ENCODE measurements at places on chromosomes 2 and 18.

DNA sequence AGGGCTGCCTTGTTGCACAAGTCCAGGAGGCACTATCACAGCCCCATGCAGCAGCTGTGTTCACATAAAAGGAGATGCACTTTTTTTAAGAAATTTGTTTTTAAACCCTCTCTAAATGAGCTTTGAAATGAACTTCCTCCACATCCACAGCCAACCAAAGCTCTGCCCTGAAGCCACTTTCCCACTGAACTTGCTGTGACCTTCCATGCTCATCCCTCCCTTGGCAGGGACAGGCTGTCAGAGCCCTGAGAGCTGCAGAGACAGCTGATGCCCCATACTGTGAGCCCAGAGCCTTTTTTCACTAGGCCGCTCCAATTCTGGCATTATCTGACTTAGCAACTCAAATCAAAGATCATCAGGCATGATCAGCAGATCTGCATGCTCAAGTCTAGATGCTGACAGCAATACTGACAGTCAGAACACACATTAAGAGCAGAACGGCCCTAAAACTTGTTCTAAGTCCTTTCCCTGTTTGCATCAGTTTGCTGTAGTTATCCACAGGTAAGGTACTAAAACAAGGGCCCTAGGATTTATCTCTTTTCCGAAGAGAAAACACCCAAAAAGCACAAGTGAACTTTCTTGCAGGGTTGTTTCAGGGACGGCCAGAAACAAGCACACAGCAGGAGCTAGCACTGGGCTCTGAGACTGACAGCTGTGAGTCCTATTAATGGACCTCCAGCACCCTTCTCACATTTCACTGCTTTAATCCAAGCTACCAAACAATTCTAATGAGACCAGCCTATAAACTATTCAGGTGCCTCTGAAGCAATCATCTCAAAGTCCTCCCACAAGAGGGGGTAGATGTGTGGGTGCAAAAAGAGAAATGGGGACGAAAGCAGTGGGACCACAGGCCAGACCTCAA, 34.9 kb downstream of the RNU4ATAC start:
- no peak for DNase-seq

- DNase-seq: no peak
Observed at GRCh38 chr2:58064086-58064485, 17.5 kb downstream of the VRK2 start.

- no peak for DNase-seq
Observed at GRCh38 chr2:189880429-189880828, 96.2 kb downstream of the PMS1 start.

GRCh38 chr2:27772804-27773203, 1.3 kb downstream of the MRPL33 start:
- DNase-seq: no peak

GRCh38 chr2:25756536-25756935, 83.2 kb upstream of the DTNB start:
- DNase-seq: no peak

DNA sequence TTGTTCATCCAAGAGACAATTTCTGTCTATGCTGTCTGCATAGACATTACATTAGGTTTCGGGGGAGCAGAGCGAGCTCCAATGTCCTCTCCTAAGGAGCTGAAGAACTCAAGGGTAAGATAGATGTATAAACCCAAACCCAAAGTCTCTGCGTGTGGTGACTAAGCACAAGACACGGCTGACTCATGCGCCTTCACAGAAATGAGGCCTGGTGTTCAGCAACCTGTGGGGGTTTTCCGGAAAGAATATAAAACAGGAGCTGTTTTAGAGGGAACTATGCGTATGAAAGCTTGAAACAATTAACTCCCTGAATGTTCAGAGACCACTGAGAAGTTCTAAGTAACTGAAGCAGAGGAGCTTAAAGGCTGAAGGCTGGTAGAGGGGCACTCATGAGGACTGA, 154.7 kb downstream of the SOX11 start:
- no peak for DNase-seq

DNA sequence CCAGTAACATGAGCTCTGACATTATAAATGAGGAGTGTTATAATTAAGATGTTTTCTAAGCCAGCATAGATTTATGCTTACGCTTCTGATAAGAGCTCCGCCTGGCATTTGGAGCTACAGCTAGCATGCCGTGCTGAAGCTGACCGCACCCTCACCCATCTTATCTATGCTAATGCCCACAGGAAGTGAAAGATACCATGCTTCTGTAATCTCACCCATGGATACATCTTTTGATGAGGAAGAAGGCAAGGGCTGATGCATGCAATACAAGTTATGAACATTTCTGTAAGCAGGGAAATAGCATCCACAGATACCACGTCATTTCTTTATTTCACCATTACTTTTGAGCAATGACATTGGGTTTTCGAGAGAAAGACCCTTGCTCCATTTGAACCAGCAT, 82.3 kb downstream of the ARL4C start:
- no peak for DNase-seq

- no peak for DNase-seq
Observed at GRCh38 chr18:59039449-59039848, 100.2 kb upstream of the SEC11C start.

- DNase-seq: no peak
Observed at GRCh38 chr2:49616800-49617199, 462.5 kb upstream of the FSHR start.

- DNase-seq: peak; percentile 62
Observed at GRCh38 chr18:22930089-22930713, 2.9 kb upstream of the RBBP8 start.

DNA sequence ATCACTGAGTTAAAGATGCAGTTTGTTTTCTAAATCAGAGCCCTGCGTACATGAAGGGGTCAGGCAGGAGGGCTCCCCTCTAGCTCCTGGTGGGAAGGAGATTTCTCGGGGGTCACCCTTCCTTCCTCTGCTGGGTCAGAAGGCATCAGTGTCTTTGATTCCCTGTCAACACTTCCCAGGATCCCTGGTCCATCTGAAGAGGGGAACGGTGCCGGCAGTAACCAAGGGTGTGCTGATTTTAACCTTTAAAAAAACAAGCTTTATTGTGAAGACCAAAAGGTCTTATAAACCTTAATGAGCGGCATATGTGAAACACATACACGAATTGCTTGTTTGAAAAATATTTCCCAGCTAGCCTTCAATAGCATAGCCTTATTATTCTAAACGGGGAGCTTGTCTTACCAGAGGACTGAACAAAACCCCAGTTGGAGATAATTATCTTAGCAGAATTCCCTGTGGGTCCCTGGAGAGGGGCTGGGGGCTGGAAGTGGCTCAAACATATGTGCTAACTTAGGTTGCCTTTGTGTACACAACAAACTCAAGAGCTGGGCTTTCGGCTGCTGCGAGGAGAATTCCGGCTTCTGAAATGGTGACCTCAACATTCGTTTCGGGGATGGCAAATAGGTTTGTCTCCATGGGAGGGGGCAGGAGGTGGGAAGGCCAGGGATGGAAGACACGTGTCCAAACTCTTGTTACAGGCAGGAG, 114.9 kb upstream of the MYCN start:
- no peak for DNase-seq

GRCh38 chr2:69466728-69467127, 29.5 kb upstream of the NFU1 start:
- DNase-seq: no peak

DNA sequence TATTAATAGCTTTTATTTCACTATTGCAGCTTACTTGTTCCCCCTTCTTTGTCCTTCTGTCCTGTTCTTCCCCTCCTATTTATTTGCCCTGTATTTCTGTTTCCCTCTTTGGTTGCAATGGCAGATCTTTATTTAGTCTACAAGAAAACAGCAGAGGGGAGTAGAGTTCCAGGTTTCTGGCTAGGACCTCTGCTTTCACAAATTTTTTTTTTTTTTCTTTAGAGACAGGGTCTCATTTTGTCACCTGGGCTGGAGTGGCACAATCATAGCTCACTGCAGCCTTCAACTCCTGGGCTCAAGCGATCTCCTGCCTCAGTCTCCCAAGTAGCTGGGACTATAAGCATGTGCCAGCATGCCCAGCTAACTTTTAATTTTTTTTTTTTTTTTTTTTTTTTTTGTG, 188.1 kb upstream of the SPRED2 start:
- no peak for DNase-seq

GRCh38 chr2:41933046-41933420, 114.8 kb upstream of the PKDCC start:
- no peak for DNase-seq

GRCh38 chr2:38178556-38179419, 102.8 kb upstream of the CYP1B1 start:
- no peak for DNase-seq

DNA sequence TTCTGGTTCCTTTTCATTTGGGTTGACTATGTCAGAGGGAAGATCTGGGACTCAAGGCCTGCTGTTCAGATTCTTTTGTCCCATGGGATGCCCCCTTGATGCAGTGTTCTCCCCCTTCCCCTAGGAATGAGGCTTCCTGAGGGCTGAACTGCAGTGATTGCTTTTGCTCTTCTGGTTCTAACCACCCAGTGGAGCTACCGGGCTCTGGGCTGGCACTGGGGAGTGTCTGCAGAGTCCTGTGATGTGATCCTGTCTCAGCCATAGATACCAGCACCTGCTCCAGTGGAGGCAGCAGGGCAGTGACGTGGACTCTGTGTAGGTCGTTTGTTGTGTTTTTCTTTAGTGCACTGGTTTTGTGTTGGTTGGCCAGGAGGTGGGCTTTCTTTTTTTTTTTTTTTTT, 32.1 kb upstream of the RHOB start:
- no peak for DNase-seq

- no peak for DNase-seq
Observed at GRCh38 chr2:233676046-233676445, 4.3 kb downstream of the UGT1A9 start.

DNA sequence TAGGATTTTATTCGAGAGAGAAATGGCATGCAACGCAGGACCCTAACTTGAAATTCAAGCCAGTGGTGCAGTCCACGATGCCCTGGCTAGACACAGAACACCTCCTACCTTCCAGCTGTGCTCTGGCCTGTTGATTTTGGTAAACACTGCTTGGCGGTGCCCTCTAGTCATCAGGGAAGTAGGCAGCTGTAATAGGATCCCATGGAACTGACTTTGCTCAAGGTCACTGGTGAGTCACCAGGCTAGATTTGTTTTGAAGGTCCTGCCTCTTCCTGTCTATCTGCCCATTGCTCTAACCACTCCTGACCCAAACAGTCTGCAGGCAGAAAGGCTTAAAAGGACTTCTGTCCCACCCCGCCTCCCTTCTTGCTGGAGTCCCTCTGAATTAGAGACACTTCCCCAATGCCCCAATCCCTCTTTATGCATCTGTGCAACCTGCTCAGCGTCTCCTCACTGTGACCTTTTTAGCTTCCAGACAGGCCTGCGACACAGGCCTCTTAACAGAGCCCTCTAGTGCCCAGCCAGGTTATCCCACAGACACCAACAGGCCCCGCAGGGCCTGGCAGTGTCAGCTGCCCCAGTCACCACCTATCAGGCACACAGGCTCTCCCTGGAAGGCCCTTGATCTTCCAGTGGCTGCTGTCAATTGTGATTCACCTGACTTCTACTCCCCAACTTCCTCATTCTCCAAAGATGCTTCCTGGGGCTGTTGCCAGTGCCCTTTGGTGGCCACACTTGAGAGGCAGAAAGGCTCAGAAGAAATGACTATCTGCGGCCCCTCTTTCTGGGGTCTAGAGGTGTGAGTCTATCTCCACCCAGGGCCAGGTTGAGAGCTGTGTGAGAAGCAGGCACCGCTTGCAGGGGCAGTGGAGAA, 5.2 kb downstream of the TMEM127 start:
- no peak for DNase-seq

GRCh38 chr2:205617905-205618304, 64.4 kb upstream of the NRP2 start:
- DNase-seq: no peak

DNA sequence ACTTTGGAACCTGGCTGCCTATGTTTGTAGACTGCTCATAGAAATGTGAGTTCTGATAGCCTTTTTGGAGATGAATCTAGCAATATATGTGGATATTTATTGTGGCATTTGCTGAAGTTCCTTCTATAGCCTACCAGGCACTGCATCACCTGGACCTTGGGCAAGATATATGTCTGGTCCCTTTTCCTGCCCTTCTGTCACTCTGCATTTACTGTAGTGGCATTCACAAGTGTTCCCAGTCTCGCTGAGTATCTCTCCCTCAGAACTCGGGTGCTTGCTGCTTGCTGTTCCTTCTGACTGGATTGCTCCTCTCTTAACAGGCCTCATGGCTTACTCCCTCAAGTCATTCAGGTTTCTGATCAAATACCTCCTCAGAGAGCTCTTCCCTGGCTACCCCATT, 145.0 kb downstream of the UBE2E3 start:
- no peak for DNase-seq

DNA sequence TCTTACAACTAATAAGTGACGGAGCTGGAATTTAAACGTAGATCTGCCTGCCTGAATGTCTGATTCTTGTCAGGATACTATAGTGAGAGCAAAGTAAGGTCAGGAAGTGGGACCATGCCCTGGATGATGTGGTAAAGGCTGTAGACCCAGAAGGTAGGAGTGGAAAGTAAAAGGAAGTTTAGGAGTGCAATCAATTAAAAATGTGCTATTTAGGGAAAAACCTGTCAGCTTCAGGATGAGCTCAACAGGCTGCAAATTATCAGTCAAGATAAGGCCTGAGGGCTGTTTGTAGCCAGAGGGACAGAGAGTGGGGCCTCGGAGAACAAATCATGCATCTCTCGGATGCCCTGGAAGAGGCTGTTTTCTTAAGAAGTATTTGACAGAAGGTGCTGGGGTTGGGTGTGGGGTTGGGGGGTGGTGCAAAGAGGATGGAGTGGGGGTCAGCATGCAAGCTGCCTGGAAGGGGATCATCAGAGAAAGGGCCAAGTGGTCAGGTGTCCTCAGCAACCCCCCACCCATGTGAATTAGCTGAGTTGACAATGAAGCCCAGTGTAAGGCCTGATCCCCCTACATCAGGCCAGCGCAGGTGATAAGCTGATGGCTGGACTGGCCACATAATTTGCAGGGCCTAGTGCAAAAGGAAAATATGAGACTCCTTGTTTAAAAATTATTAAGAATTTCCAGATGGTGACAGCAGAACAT, 53.2 kb upstream of the MAPRE3 start:
- DNase-seq: no peak

- DNase-seq: no peak
Observed at GRCh38 chr2:39218391-39218790, 25.4 kb downstream of the CDKL4 start.

DNA sequence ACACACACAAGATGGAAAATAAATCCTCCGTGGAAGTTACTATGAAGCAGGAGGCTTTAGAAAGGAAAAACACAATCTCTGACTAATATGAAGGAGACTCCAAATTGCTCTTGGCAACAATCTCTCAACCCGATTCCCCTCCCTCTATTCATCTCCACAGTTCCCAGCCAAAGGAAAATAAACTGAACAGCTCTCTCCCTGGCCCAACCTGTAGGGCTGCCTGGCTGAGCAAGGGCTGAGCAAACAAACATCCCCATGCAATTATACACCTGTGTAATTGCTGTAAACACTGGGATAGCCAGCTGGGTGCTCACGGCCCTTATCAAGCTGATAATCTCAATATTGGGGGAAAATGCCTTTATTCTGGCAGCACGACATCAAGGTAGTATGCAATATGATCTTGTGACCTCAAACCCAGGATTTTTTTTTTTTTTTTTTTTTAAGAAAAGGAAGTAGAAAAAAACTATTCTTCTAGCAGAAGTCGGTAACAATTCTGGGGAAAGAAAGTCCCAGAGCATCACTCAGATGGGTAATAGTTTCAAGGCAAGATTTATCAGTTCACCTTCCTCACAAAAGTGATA, 203.3 kb upstream of the SMAD2 start:
- DNase-seq: no peak

- DNase-seq: no peak
Observed at GRCh38 chr2:120963997-120964705, 228.5 kb downstream of the GLI2 start.

Data from activated CD8-positive, alpha-beta memory T cell treated with anti-CD3 and anti-CD28 coated beads for 4 hours (primary cell).